ENCODE measurements at places on chromosomes 3 and 15.

DNA sequence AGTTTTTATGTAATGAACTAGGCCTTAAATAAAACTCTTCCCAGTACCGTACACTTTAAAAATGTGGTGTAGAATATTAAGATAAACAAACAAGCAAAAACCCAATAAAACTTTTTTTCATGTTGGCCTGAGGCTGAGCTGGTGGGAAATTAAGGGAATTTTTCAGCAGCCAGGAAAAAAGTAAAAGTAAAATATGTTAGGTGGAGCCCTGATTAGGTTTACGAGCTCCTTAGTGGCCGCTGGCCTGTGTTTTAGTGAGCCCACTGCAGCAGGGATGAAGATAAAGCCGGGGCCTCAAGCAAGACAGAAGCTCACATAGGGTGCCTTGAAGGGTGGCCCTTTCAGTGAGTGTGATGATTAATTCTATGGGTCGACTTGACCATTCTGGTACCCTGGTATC, 16.1 kb upstream of the ARL14 start:
- no peak for DNase-seq

DNA sequence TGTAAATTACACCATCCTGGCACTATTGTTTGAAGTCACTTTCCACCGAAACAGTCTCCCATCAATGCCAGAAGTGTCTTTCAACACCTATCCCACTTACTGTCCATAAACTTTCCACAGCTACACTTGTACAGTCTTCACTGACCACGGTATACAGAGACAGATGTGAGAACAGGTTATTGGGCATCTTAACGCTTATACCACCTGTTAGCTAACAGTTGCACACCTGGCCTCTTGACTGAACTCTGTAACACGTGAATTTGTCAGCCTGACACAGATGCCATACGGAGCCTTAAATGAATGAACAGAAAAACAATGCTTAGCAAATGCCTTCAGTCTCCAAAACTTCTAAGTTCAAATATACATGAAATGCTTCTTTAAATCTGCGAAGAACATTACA, 440.5 kb downstream of the SHQ1 start:
- no peak for DNase-seq

- no peak for DNase-seq
These were observed 23.0 kb downstream of the TLNRD1 start for GRCh38 chr15:81023483-81024264.

DNA sequence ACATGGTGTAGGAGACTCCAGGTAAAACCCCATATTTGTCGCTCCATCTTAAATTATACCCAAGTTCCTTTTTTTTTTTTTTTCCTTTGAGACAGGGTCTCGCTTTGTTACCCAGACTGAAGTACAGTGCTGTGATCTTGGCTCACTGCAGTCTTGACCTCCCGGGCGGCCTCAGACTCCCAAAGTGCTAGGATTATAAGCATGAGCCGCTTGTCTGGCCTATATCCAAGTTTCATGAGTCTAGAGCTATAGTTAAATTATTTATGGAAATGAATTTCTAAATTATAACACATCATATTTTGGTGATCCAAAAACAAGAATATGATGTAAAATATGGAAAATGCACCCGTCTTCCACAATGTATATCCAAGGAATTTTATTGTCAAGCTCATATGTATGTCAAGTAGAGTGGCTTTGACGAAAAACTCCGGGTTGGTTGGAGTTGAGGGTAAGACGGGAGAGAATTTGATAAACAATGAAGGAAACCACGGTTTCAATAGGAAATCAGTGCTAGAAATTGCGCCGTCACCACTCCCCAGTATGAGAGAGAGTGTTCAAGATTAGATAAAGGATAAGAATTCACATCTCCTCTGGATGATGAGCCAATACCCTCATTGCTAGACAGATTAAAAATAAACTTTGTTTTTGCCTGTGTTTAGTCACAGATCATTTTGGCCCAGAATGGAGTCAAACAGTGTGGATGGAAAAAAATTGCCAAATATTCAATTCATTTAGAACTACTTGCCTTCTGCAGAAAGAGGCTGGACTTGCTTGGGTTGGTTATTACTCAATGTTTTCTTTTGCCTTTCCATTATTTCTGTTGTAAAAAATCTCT, 209.2 kb upstream of the NR2F2 start:
- no peak for DNase-seq

DNA sequence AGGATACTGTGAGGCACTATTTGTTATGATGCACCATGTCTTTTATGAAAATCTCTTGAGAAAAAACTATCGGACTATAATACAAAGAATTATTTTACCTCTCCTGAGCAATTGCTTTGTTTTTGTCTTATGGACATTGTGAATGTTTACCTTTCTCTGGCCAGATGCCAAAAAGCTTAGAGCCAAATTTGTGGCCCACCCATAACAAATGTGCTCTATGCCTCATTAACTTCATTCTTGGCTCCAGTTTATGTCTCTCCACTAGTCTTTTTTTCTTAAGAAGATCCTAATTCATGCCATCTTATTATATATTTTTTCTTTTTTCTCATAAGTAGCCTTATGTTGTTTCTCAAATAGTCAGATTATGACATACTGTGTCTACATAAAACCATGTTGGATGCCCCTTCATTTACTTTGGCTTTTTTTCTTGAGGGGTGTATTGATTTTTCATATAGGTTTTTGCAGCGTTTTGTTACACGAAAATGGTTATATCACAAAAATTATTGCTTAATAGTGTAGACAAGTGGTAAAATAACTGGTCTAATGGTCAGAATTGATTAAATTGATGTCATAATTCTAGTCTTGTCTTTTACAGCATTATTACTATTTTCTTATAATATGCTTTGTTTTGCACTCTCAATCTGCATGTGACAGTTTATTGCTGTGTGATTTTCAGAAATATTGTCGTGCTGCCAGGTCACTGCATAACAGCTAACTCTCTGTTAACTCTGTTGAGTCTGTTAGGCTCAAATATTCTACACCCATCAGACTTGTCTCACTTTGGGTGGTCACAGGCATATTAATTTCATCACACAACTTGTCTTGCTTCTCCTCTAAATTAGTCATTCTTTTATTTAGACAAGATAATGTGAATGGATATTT, 18.2 kb downstream of the SENP8 start:
- DNase-seq, result no peak

DNA sequence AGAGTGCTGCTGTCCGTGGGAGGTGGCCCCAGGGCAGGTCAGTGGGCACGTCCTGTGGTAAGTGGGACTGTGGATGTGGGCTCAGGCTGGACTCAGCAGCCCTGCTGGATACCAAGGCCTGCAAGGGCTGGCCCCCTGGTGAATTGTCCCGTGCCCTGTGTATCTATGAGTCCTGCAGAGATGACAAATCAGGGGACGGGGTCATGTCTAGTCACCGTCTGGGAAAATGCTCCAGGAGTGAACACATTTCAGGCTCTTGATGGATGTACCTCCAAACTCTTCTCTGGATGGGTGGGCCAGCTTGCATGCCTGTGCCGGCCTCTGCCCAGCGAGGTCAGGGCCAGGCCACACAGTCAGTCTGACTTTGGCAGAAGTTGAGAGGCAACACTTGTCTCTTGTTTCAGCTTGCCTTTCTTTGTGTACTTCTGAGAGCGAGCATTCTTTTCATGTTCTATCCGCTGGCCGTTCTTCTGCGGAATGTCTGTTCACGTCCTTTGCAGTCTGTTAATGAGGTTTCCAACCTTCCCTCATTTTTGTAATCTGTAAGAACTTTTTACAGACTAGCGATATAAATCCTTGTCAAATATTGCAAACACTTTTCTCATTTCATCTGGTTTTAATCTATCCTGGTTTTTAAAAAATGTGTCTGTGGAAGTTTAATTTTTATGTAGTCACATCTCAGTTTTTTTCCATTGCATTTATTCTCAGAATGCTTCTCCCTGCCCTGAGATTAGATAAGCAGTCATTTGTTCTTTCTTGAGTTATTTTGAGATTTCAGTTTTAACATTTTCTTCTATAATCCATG, 11.4 kb upstream of the STAB1 start:
- no peak for DNase-seq

DNA sequence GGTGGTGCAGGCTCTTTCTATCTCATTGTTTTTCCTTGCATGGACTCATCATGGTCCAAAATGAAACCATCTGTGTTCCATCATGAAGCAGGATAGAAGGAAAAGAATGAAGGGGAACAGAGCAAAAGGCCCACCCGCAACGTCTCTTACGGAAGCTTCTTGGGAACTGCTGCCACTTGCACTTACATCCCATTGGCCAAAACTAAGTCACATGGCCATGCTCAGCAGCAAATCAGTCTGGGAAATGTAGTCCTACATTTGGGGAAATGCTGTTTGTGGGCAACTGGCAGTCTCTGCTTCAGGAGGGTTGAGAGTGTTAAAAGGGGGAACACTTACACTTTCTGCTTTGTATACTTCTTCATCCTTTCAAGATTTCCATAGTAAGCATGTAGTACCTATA, 191.6 kb downstream of the SV2B start:
- DNase-seq, result no peak

GRCh38 chr3:17444865-17445264, 297.6 kb downstream of the TBC1D5 start:
- no peak for DNase-seq

GRCh38 chr3:36433511-36433910, 53.2 kb downstream of the STAC start:
- DNase-seq, result no peak

GRCh38 chr3:52722491-52722890, 16.6 kb downstream of the SPCS1 start:
- no peak for DNase-seq

DNA sequence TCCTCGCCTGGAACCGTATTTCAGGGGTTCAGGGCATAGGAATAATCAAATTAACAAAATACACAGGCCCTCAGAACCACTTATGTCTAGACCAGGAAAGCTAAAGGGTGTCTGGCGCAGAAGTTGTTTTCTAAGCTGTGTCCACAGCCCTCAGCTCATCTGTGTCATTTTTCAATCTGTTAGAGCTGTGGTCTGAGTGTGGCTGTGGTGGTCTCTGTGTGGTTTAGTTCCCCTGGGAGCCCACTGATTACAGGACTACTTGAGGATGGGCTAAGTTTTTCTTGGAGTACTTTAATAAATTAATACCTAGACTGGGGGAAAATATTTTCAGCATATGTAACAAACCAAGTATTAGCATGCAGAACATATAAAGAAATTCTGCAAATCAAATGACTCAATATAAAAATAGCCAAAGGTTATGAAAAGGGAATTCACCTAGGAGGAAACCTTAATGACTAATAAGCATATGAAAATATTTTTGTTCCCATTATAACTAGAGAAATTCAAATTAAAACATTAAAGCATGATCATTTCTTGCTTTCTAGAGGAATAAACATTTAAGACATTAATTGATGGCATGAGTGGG, 186.3 kb downstream of the SATB1 start:
- DNase-seq, result no peak

GRCh38 chr3:16667633-16668032, 62.4 kb upstream of the DAZL start:
- DNase-seq, result no peak

GRCh38 chr3:69411346-69411745, 25.5 kb upstream of the FRMD4B start:
- DNase-seq, result no peak

GRCh38 chr3:31985831-31986230, 4.3 kb downstream of the ZNF860 start:
- DNase-seq, result no peak

DNA sequence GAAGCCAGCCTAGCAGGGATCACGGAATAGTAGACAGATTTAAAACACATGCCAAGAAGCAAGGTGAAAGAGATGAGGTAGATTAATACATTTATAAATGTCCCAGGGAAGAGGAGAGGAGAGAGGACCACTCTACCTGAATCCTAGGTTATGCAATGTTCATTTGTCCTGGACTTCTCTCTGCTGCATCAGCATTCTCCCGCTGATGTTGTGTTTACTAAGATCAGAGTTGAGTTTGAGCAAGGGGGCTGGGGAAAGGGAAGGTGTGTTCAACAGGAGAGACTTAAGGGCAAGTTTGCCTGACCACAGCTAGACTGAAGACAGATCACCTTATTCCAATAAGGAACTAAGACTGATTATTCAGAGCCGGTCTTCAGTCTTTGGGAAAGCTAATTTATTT, 1.1 kb upstream of the KPNA1 start:
- DNase-seq, result no peak

GRCh38 chr3:187251599-187251998, 39.9 kb downstream of the MASP1 start:
- DNase-seq, result no peak

GRCh38 chr15:61295239-61295638, 66.1 kb upstream of the RORA start:
- DNase-seq, result no peak

DNA sequence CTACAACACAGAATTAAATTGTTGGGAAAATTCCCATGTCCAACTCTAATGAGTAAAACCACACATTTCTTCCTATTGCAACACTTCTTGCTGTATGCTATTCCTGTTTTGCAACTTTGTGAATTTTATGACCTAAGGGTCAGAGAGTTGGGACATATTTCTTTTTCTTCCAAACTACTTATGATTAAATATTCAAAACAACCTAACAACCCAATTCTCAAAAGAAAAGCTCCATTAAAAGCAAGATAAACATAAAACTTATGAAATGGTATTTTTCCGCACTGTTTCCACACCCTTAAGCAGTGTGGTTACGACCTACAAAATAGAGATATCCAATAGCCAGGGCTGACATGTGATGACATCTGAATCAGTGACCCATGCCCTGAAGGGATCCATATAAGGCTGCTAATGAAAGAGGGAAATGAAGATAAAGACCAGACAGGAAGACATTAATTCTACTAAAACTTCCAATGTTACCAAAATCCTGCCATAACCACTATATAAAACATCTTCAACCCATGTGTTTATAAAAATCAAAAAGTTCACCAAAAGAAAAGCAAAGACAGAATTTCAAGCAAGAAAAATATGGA, 45.6 kb downstream of the DMXL2 start:
- no peak for DNase-seq

- no peak for DNase-seq
These were observed 15.8 kb downstream of the LOXL1 start for GRCh38 chr15:73941871-73942635.

DNA sequence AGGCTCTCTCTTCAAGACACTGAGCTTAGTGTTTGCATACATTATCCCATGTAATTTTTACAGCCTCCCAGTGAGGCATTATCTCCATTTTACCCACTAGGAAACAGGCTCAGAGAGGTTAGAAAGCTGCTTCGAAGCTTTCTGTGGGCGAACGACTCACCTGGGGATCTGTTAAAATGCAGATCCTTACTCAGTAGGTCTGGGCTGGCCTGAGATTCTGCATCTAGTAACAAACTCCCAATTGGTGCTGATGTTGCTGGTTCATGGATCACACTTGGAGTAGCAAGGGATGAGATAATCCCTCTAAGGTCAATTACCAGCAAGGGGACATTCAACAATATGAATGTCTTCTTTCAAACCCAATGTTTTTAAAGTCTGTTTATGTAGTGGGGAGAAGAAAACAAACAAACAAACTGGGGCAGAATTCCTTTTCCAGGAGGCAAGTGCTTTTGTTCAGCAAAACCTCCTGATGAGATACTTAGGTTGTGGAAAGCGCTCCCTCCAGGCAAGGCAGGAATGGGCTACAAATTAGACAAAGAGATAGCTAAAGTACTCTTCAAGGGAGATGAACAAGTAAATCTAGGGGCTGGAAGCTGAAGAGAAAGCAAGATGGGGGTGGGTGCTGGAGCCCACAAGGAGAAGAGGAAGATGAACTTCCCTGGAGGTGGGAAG, 311.9 kb downstream of the SHQ1 start:
- DNase-seq, result no peak

- no peak for DNase-seq
These were observed 105.4 kb downstream of the HMG20A start for GRCh38 chr15:77525907-77526594.

All from hematopoietic multipotent progenitor cell treated with erythropoietin and hydrocortisone succinate and interleukin-3 and kit ligand, for 17 days (in vitro differentiated cells).